ENCODE measurements at places on chromosomes 11 and 22.

DNA sequence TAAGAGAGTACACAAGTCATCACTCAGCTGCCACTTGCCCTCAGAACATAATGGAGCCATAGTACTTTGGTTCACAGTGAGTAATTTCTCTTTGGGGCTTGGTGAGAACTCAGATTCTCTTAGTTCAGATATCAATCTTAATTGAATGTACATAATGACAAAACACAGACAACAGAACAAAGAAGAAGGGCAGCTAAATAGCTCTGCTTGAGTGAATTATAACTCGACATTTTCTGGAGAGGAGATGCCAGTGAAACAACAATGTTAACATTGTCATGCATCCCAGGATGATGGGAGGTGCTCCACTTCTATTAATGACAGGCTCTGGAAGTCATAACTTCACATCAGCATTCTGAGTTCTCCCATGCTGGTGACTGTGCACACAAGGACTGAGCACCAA, 508.1 kb downstream of the TMEM135 start:
- no peak for DNase-seq

DNA sequence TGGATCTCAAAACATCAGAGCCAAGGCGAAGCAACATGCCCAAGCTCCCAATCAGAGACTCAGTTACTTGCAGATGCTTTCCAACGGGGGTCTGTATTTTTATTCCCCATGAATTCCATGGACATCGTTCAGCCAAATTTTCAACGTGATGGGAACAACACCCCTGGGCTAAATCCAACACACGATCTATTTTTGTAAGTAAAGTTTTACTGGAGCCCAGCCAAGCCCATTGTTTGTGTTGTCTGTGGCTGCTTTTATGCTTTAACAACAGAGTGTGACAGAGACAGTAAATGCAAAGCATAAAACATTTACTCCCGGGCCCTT, 33.7 kb downstream of the SLC5A1 start:
- DNase-seq = no peak

DNA sequence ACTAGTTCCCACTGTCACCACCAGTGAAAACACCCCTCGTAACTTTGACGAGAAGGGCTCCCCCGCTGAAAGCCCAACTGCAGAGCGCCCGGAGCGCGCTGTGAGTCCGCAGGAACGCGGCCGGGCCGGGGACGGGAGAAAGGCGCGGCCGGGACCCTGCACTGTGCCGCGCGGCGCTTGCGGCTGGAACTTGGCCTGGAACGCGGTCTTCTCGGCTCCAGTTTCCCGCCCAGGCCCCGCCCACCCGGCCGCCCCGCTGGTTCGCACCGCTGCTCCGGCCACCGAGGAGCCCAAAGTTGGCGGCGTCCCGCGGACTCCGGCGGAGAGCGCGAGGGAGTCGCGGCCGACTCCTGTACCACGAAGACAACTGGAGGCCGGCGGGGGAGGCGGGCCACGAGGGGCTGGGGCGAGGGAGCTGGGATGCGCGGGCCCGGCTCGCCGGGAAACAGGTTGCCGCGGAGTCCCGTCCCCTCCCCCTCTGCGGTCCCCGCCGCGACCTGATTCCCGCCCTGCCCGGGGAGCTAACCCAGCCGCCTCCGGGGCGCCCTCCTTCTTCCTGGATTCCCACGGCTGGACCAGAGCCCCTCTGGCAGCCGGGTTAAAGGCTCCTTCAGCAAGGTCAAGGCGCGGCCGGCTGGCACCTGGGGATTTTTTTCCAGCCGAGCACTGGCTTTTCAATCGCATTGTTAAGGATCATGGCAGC, 3.4 kb downstream of the TENM4 start:
- peak; percentile 84 for DNase-seq

DNA sequence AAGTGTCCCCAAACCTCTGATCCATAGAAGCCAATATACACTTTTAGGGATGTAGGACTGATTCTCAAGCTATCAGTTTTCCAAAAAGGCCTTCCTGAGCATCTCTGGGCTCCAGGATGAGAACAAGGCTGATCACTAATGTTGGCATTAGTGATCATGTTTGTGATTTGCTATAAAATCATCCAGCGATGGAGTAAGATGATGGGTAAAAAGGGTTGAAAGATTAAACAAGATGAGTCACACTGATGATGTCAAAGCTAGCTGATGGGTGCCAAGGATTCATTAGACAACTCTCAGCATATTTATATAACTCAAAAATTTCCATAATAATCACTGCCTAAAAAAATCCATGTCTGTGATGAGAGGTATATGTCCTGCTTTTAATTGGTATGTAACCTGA, 42.8 kb downstream of the ZNF280B start:
- DNase-seq = no peak

GRCh38 chr11:69393865-69394233, 87.6 kb upstream of the LINC01488 start:
- no peak for DNase-seq

DNA sequence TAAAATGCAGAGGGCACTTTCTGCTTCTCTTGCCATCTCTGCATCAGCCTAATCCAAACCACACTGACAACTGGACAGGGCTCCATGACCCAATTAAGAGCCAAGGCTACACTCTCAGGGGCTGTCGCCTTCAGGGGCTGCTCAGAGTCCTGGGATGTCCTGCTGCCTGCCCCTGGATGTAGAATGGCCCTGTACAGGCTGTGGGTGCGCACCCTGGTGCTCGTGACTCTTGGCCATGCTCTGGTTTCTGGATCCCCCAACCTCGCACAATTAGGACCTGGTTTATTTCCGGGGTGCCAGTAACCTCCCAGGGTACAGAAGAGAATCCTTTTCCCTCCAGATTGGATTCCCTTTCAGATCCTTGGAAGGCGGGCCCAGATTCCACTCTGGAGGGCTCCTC, 11.3 kb downstream of the IFT27 start:
- peak; percentile 2 for DNase-seq

DNA sequence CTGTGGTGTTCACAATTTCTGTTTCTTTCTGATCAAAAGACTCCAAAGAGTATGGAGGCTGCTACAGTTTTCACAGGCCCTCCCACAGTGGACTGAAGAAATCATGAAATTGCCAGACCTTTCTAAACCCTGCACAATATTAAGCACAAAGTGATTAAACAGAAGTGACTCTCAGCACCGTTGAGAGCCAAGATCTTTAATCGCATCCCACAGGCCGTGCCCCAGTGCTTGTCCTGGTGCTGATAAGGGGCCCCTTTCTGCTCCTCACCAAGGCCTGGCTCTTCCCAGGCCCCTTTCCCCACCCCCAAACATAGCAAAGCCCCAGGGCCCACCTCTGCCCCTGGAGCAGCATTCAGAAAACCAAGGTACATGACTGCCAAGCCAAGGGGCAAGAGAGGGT, 57.4 kb upstream of the BMAL1 start:
- DNase-seq = no peak

GRCh38 chr11:17541330-17541885, 2.8 kb downstream of the USH1C start:
- DNase-seq = no peak

- DNase-seq = peak; percentile 33
Observed at GRCh38 chr22:21446827-21447690, 20.1 kb upstream of the TMEM191C start.

GRCh38 chr11:64484191-64485022, 106.6 kb upstream of the SLC22A12 start:
- DNase-seq = no peak

- DNase-seq = no peak
Observed at GRCh38 chr22:34390400-34390799, 470.1 kb upstream of the LARGE1 start.

- no peak for DNase-seq
Observed at GRCh38 chr22:22042599-22043295, 60.2 kb upstream of the TOP3B start.

DNA sequence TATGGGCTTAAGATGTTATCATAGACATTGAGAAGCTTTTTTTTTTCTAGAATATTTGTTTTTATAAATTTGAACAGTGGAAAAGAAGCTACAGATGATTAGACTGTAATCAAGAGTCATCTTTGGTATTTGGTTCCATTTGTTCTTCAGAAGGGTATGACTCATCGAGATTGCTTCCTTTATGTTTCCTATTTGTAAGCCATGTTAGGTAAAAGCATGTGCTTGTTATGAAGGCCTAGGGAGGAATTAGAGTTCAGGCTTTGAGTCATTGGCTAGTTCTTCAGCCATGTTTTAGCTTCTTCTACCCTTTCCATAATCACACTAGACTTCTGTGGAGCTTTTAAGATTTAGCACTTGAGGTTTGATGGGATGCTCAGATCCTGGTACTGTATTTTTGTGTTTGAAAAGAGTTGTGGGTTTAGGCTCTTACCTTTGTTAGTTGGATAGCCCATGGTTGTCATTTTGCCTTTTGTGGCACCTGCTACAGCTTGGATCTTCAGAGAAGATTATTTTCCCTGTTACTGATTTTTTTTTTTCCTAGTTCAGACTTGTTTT, 44.3 kb downstream of the POLD3 start:
- no peak for DNase-seq

- DNase-seq = no peak
Observed at GRCh38 chr22:23841292-23841691, 2.5 kb upstream of the DERL3 start.

DNA sequence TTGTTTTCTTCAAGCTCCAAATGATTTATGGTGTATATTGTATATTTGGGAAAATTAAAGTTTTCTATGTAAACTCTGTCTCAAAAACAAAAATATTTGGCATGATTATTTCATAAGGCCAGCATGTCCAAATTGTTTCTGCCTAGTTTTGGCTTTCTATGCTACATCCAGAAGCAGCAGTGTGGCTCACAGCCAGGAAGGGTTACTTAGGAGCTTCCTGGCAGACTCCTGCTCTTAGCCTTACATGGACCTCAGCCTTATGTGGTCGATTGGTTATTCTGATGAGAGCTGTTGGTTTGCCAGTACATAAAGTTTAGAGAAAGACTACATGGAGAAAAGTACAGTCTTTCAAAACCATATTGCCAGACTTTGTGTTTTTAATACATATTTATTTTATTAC, 297.7 kb upstream of the FAT3 start:
- peak; percentile 38 for DNase-seq

GRCh38 chr22:48235744-48236143, 1473.3 kb downstream of the TBC1D22A start:
- DNase-seq = no peak

GRCh38 chr11:120890609-120891320, 133.1 kb upstream of the TBCEL start:
- DNase-seq = no peak

- no peak for DNase-seq
Observed at GRCh38 chr11:72409458-72409857, 24.9 kb downstream of the CLPB start.

DNA sequence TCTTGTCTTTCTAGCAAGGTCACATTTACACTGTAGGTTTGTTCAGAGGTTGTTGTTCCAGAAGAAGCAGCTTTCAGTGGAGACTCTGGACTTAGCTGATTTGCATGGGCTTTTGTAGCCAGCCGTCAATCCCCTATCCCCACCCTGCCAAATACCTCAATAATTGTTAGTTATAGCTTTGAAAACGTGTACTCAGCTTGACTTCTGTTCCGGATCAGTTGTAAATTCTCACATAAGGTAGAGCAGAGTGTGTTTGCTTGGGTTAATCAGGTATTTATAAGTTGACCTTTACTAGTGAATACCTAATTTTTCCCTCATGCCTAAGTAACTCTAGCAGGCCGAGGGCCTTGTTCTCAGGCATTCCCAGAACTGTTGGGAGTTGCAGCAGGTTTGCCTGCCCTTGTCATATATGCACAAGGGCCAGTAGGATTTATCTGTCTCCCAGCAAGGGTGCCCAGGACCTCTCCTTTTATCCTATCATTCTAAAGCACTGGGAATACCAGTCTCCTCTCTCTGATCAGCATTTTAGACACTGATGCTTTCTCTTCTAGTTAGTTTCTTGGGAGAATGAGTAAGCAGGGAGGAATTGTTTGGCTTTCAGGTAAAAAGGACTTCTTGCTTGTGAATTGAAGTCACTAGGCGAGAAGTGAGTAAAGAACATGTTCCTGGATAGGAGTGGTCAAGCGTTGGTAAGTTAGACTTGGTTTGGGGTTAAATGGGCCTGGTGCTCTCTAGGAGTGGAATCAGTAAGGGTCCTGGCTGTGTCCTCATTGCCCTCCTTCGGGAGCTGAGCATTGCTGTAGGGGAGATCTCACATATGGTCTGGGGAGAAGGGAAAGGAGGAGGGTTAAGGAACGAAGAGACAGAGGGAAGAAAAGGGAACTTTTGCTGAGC, 22.1 kb downstream of the STIM1 start:
- no peak for DNase-seq

DNA sequence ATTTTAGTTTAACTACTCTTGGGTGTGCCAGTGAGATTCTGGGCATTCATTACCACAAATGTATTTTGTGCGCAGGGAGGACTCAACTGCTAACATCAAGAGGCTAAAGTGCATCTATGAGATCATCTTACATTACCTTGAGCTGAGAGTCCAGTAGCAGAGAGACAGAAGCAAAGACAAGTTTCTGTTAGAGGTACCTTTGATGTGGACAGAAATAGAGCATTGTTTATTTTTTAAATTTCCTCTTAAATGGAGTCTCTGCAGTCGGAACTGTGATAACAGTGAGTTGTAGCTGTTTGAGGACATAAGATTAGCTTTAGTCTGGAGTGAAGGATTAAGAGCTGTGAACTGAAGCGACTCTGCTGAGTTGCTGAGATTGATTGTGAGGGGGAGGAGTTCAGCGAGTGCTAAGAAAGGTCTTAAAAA, 297.0 kb downstream of the CADM1 start:
- no peak for DNase-seq

- DNase-seq = no peak
Observed at GRCh38 chr11:32890843-32891656, 1.6 kb upstream of the QSER1 start.

DNA sequence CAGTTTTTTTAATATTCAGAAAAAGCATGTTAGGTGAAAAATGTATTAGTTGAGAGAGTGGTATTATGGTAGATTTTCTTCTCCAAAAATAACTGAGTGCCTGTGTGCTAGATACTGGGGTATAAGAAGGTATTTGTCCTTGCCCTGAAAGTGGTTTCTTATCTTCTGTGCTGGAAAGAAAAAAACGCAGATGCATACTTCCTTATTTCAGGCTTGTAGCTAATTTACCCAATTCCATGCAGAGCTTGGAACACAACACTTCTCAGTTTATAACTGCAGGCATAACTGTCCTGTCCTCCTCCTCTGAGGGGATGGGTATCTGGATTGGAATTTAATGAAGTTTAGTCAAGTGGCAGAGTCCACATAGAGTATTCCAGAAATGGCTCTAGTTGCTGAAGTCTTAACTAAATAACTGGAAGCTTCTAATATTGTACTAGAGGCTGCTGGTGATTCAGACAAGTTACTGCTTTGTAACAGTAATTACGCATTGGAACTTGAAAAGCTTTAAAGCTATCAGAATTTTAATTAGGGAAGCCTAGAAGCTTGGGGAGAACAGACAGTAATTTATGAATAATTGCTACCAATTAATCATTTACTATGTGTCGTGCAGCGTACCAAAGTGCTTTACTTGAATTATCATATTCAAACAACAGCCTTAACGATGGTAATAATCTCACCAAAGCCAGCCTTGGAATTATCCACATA, 12.7 kb upstream of the C11orf91 start:
- DNase-seq = no peak

DNA sequence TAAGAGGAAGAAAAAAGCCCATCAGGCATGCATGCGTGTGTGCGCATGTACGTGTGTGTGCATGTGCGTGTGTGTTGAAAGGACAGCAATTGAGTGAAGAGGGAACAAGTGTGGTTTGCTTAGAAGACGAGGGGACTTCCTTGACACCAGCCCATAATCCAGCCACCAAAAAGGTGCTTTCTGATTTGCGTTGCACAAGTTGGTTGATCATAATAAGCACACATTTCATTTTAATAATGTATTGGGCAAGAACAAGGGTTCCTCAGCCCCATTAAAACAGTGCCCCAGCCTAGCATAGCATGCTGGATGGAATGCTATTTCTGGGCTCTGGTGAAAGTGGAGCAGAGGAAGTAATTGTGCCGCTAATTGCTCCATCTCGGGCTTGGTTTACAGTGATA, 493.2 kb downstream of the MIAT start:
- no peak for DNase-seq

- DNase-seq = peak; percentile 15
Observed at GRCh38 chr22:44407171-44407986, 90.7 kb downstream of the RTL6 start.

All from left hindlimb (tissue), 1 donor.